Hippocampal formation (tissue), 2 donors: ENCODE measurements at places on chromosomes 7 and 10.
A peak's percentile ranks its signal among the peaks of the same experiment; 100 is the strongest.

- no peak for DNase-seq
Observed at GRCh38 chr10:131636841-131637724, 263.7 kb upstream of the PPP2R2D start.

GRCh38 chr10:107728807-107729206 is 564.3 kb upstream of the SORCS1 start:
- no peak for DNase-seq

GRCh38 chr10:11934262-11934661 is 108.3 kb downstream of the UPF2 start:
- no peak for DNase-seq

DNA sequence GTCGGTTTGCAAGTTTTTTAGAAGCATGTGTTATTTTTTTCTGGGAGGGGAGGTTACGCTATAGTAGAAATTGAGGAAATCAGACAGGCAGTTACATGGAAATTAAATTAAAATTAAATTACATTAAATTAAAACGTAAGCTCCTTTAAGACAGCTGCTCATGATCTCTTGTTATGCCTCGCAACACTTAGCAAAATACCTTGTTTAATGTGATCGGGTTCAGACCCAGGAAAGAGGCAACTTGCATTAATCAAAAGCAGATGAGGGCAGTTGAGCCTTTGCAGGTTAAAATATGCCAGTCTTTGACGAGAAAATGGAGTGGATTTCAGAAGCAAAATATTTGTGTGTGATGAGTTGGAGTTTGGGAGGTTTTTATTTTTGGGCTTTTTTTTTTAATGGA is 651.8 kb downstream of the INHBA start:
- DNase-seq = no peak

- peak; percentile 20 for DNase-seq
Observed at GRCh38 chr10:103493362-103493915, at the start of gene NEURL1. TSS of gene NEURL1 (plus strand) at chr10:103493705. CDS start at chr10:103494388, 683 bp downstream.

DNA sequence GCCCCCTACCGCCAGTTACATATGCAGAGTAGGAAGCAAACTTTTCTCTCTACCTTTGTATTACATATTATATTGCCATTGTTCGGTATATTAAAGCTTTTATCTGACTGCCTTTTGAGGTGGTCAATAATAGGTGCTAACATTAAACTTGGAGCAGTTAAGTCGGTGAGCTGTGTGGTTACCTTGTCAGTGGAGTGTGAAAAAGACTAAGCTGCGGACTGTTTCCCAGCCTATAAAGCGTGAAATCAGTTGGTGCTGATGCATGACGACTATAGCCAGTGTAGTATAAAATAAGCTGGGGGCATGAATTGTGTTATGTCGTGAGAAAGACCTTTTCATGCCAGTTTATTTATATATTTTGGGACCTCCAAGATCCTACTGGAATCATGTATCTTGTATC is 33.7 kb downstream of the R3HCC1L start:
- no peak for DNase-seq

DNA sequence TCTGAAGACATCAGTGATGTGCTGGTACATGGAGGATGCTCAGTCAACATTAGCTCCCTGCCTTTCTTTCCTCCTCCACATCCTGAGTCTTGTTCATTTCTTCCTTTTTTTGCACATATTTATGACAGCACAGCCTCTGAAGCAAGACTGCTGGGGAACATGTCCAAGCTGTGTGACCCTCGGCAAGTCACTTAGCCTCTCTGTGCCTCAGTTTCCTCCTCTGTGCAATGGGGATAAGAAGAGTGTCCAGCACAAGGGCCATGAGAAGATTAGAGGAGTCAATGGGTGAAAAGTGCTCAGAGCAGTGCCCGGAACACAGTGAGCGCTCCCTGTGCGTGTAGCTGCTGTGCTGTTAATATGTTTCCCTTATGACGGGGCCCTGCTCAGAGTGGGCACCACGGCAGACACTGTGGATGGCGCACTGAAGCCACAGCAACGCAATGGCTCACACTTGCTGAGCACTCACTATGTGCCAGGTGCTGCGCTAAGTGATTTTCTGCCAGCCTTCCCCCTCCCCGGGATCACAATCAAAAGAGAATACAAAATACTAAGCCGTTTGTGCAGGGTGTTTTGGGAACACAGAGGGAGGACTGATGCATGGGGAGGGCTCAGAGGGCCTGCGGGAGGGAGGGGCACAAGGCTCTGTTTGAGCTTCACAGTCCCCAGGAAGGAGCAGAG is 28.7 kb downstream of the ZCCHC24 start:
- no peak for DNase-seq

DNA sequence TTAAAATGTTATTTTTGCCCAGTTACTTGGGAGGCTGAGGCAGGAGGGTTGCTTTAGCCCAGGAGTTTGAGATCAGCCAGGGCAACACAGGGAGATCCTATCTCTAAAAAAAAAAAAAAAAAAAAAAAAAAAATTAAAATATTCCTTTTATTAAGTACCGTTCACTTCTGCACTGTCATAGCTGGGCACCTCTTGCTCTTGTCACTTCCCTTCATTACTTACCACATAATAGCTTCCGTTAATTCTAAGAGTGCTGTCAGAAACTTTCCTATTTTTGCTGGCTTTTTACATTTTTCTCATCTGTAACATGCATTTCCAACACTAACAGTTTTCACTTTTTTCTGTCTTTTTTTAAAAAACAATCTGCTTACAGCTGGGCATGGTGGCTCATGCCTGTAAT is 132.9 kb downstream of the PIP4K2A start:
- DNase-seq = no peak

DNA sequence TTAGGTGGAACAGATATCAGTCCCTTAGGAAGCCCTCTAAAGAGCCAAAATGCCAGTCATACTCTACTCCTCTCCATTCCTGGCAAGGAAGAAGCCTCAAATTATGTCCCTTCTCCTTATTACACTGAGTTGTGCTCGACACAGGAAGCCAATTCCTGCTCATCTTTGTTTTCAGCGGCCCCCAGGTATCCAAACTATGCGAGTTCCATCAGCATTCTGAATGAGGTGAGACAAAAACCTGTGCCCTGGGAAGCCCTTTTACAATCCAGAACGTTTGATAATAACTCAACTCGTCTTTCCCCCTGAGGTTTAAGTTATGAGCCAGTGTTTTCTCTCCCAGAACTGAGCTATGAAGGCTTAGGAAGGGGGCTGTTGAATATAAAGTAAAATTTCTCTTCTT is 580.5 kb downstream of the NXPH1 start:
- DNase-seq = no peak

DNA sequence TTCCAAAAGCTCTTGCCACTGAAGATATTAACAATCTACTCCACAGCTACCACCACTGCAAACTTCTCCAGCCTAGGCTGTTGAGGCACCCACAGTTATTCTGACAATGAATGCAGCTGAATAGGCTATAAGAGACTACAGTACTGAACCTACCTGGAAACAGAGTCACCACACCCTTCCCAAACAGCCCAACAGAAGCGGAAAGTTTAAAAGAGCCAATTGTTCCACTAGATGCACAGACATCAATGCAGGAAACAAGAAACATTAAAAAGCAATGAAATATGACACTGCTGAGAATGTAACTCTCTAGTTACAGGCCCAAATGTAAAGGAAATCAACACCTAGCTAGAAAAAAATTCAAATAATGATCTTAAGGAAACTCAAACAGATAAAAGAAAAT is 64.5 kb upstream of the PLA2G12B start:
- no peak for DNase-seq

DNA sequence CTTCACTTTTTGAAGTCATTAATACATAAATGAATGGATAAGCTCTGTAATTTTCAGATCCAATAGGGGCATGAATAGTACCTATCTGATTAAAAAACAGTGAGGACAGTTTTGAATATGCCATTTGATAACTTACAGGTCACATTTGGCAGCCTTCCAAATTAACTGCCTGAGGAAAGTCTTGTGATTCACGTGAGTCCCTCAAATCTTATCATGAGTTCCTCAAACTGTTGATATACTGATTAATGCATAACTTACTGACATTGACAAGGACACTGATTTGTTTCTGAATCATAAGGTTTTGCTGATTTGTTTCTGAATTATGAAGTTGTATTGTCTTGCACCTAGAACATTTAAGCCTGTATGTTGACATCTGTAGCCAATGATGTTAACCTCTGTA is 55.1 kb downstream of the ANKMY2 start:
- no peak for DNase-seq

DNA sequence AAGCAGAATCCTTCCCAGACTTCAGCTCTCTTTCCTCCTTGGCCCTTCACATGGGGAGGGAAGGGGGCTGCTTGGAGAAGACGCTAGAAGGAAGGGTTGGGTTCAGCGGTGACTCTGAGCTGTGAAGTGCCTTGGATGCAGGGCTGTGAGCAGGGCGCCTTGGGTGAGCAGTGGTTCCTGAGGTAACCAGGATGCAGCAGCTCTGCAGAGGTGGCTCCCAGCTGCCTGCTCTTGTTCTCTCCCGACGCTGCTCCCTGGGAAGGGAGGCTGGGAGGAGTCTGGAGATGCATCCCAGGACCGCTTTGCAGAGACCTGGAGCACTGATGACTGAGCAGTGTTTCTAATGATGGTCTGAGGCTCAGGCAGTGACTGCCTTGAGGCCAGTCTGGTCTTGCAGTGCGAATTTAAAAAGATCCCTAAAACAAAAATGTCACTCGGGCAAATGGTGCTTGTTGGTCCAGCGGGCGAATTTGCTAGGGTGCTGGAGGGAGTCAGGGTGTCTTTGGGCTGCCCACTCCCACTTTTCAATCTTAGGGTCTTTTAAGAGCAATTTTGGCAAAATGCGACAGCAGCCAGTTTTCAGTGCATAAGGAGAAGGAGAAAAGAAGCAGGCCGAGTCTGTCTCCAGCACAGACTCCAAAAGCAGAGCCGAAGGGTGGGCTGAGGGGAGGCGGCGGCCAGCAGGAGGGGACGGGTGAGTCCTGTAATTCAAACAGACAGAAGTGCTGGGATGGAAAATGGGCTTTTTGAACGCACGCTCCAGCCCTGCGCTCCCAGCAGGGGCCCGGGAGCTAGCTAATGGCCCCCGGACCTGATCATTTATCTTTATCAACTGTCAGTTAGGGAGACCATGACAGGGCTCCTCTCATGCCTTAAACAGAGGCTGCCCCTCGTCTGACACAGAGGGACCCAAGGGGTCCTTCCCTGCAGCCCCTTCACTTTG is 191.2 kb upstream of the SHH start:
- no peak for DNase-seq

GRCh38 chr10:13335881-13336280 is 12.2 kb downstream of the SEPHS1 start:
- DNase-seq = no peak

- peak; percentile 4 for DNase-seq
Observed at GRCh38 chr7:32616625-32617024, 121.3 kb downstream of the AVL9 start.

DNA sequence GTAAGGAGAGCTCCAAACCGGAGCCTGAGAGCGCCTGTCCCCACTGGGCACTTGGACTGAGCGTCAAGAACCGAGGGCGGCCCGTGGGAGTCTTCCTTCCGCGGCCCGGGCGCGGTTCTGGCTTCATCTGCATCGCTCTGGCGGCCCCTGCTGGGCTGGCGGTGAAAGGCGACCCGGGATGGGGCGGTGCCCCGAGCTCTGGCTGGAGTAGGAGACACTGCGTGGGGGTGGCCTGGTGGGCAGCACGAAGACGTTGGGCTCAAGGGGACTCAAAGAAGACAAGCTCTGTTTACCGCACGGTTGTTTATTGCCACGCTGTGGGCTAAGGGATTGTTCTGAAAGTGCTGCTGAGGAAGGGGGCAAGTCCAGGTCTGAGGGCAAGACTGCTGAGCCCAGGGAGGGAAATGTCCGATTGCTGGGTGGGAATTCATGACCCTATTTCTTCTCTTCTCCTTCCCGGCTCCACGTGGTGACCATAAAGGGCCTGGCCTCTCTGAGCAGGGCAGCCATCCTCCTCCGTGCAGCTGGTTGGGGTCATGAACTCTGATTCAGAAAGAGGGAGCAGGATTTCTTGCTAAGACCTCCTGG is 29.8 kb downstream of the PLAU start:
- DNase-seq = peak; percentile 25

DNA sequence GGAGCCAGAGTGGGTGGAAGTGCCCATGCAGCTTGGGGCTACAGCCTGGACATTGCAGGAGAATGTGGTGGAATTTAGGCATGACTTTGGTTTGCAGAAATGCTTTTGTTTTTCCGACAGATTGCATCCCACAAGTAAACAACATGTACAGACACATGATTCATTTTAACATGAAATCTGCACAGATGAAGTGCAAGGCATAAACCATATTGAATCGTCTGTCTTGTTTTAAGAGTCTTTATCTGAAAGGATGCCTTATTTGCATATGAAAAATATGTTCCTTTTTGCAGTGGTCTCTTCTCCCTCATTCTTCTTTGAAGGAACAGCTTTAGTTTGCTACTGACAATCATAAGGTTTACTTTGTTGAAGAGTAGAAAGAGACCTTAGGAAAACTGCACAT is 94.9 kb downstream of the NXPH1 start:
- DNase-seq = no peak

- DNase-seq = no peak
Observed at GRCh38 chr10:62651341-62651740, 153.2 kb upstream of the ADO start.

DNA sequence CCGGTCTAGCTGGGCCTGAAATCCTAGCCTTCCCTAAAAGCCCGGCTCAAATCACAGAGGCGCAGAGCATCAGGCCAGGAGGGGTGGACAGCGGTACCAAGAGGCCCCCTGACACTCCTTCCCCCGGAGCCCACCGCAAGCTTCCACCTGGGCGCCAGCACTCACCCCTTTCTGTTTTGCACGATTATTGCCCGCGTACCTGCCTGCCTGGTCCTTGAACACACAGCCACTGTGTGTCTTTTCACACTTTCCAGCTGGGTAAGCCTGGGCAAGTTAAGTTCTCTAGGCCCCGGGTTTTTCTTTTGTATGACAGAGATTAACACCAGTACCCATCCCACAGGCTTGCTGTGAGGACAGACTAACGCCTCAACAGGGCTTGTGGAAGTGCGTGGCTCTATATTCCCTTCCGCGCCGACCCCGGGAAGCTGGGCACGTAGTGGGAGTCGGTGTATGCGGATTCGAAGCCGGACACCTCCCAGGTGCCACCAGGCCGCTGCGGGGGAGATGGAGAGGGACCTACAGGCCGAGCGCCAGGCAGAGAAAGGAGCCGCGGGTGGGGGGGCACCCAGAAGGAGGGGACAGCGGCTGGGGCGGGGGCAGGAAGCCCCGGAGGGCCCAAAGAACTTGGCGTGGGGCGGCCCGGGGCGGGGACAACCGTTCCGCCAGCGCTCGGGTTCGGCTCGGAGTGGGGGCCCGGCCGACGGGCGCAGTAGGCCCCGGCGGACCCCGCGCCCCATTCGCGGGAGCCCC is 792 bp downstream of the ZNF746 start:
- DNase-seq = no peak

DNA sequence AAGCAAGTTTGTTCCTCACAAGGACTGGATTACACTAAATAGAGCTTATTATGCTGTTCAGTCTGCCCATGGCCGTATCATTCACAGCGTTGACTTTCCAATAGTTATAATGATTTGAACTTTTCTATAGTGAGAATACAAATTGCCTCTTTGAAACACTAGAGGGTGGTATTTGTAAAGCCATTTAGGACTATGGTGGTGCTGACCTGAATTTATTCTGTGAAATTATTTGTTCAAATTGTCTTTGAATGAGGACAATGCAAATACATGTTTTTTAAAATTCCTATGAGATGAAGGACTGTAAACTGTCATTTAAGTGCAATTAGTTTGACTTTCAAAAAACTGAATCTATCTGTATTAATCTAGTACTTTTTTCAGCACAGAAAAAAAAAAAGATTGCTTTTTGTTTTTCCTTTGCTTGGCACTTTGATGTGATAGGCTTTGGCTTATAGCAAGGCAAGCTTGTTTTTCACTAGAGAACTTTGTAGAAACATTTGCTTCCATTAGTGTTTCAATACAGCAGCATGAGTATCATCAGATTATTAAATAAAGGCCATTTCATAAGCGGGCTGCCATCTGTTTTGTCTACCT is 122.7 kb upstream of the TMEM229A start:
- DNase-seq = peak; percentile 76

GRCh38 chr7:157482025-157482424 is 145.2 kb downstream of the DNAJB6 start:
- DNase-seq = no peak
